ENCODE measurements at places on chromosomes 12 and 14. TPM values are rescaled to one million over a fixed set of nuclear protein-coding genes. Genes with fewer than 3 reads are reported as not detected.

- H3K4me3 ChIP-seq, result no peak overlapping the region
- no peak overlapping the region for H3K27ac ChIP-seq
- no peak for DNase-seq
- H3K4me1 ChIP-seq, result no peaks in the 10 kb centered on the region
- H3K27me3 ChIP-seq, result no peaks in the 10 kb centered on the region
Measured at GRCh38 chr12:76244300-76244699, 103.9 kb downstream of the BBS10 start.

DNA sequence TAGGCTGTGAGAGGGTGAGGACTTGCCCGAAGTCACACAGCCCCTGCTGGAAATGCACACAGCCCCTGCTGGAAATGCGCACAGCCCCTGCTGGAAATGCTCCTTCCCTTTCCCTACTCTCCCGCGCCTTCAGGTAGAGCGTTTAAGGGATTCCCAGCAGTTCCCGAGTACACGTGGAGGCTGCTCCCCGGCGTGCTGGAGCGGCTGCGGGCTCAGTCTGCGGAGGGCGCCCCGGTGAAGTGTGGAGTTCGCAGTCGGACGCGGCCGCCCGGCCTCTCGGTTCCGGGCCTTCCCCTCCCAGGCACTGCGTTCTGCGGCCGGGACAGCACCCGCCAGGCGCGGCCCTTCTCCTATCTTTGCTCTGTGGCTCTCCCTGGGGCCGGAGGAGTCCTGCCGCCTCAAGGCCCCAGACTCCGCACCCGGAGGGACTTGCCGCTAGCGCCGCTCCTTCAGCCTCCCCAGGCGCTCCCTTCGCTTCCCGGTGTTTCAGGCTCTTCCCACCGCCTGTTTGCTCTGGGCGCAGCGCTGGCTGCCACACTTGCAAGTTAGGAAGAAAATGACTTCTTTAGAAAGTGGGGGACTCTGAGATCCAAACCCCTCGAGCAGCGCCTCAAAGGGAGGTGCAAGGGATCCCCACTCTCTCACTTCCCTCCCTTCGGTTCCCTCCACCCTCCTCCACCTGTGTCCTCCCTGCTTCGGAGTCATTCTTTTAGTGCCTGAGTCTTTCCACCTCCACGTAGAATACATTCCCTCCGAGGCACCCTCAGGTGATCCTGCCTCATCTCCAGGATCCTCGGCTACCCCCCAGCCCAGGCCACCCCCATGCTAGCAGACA lies 8.3 kb upstream of the TBX5 start:
- H3K27me3 ChIP-seq, result peaks cover 63% of the 10 kb centered on the region
- H3K27ac ChIP-seq, result no peak overlapping the region
- H3K4me1 ChIP-seq, result no peaks in the 10 kb centered on the region
- no peak overlapping the region for H3K4me3 ChIP-seq

- H3K27me3 ChIP-seq, result peaks cover 16% of the 10 kb centered on the region
- no peak overlapping the region for H3K4me3 ChIP-seq
- H3K4me1 ChIP-seq, result no peaks in the 10 kb centered on the region
- H3K36me3 ChIP-seq, result no peaks in the 10 kb centered on the region
- DNase-seq, result no peak
- no peak overlapping the region for H3K27ac ChIP-seq
Measured at GRCh38 chr14:96072076-96072475, 32.9 kb downstream of the C14orf132 start.

DNA sequence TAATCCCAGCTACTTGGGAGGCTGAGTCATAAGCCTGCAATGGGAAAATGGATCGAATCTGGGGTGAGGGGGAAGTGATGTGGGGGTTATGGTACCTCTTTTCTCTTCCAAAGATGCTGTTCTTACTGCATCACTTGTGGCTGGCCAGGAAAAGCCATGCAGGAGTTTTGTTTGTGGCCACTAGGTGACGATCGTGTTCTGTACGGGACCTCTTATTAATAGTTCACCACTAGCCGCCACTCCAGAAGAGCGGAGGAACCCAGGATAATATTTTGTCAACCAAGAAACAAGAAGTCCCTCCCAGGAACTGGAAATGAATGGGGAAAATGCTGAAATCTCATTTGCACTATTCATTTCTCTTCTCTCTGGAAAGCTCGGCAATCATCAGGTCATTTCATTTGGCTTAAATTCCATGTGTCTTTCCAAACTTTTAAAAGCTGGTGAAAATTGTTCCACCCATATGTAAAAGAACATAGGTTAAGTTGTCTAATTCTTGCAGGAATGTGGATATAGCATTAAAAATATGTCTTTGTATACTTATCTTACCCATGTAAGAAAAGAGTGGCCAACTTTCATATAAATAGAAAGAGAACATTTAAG lies 8.9 kb downstream of the GPR65 start:
- H3K4me3 ChIP-seq, result no peak overlapping the region
- peak; percentile 69 for DNase-seq
- H3K27ac ChIP-seq, result no peak overlapping the region
- H3K36me3 ChIP-seq, result no peaks in the 10 kb centered on the region
- no peaks in the 10 kb centered on the region for H3K4me1 ChIP-seq
- H3K27me3 ChIP-seq, result peaks cover 46% of the 10 kb centered on the region

- H3K4me3 ChIP-seq, result no peak overlapping the region
- H3K36me3 ChIP-seq, result no peaks in the 10 kb centered on the region
- peaks cover 10% of the 10 kb centered on the region for H3K4me1 ChIP-seq
- no peaks in the 10 kb centered on the region for H3K27me3 ChIP-seq
- no peak overlapping the region for H3K27ac ChIP-seq
Measured at GRCh38 chr14:68113343-68113930, 293.9 kb downstream of the RAD51B start.

DNA sequence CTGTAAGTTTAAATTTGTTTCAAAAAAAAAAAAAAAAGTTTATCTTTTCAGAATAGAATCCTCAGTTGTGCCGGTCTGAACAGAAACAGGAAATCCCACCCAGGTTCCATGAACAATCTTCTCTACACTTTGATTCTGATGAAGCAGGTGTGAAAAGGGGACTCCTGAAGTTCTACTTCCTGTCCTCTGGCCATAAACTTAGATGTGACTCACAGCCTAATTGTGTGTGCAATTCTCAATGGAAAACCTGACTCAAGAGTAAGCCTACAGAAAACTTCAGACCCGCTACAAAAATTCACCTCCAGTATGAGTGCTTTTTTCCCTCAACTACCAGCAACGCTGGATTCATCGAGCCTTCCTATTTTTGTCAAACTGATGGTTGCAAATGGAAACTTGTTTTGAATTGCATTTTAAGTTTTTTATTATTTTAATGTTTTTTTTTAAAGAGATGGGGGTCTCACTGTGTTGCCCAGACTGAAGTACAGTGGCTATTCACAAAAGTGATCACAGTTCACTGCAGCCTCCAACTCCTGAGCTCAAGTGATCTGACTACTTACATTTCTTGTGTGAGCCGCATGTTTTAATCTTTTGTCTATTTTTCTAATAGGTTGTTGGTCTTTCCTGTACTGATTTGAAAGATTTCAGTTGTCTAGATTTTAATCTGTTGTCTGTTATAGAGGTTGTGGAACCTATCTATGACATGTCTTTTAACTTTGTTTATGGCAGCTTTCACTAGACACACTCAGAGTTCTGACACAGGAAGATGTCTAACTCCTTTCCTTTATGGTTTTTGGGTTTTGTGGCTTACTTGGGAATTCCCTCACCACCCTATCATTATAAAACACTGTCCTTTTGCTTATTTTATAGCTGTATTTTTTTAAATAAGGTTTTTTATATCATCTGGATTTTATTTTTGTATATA lies 37.6 kb downstream of the ATG14 start:
- no peak overlapping the region for H3K27ac ChIP-seq
- no peaks in the 10 kb centered on the region for H3K27me3 ChIP-seq
- no peaks in the 10 kb centered on the region for H3K4me1 ChIP-seq
- no peak overlapping the region for H3K4me3 ChIP-seq
- H3K36me3 ChIP-seq, result peaks cover 49% of the 10 kb centered on the region

DNA sequence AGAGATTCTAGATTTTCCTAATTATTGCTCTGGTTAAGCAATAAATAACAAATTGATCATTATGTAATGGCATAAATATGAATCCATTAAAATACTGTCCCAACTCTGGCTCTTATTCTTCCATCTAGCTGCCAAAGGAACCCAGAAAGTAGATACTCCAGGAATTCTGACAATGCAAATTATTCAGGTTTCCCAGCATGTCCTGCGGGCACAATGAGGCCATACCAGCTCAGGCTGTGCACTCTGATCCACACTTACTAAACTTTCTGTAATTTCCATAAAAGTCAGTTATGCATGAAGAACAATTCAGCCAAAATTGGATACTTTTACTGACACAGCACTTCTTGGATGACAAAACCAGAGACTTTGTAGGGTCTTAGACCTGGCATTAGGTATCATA lies 576.3 kb downstream of the KCNH5 start:
- peaks cover under 1% of the 10 kb centered on the region for H3K4me1 ChIP-seq
- no peak for DNase-seq
- no peak overlapping the region for H3K4me3 ChIP-seq
- no peaks in the 10 kb centered on the region for H3K36me3 ChIP-seq

DNA sequence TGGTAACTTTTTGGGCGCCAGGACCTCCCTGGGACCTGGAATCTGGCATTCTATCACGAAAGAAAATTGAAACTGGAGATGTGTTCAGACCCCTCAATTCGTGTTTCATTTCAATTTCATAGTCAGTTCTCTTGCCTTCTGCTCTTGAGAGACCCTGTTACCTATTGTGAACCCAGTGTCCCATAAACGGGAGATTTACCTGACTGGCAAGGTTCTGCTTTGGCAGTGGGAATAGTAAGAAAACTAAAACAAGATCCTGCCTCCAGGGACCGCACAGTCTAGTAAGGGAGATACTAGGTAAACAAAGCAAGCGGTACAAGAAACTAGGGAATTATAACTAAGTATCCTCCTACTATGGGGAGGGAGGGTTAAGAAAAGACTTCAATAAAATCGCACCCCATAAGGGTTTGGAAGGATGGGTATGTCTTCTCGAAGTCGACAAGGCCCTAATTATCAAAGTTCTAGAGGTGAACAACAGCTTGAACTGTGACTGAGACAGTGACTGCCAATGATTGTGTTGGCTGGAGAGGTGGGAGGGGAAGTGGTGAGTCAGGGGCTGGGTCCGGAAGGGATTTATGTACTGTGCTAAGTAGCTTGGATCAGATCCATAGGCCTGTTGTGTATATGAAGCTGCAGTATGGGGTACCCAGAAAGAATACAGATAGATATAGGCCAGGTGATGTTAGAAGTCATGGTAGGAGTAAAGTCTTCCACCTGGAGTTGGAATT lies 754 bp downstream of the ACSS3 start:
- H3K4me3 ChIP-seq, result no peak overlapping the region
- no peaks in the 10 kb centered on the region for H3K4me1 ChIP-seq
- DNase-seq, result peak; percentile 38
- H3K27ac ChIP-seq, result no peak overlapping the region
- H3K27me3 ChIP-seq, result peaks cover 22% of the 10 kb centered on the region

GRCh38 chr12:95083938-95084337 lies 10.5 kb upstream of the NR2C1 start:
- H3K27ac ChIP-seq, result no peak overlapping the region
- H3K4me3 ChIP-seq, result no peak overlapping the region

NDRG2 gene
- 0.81 TPM for total RNA-seq

DNA sequence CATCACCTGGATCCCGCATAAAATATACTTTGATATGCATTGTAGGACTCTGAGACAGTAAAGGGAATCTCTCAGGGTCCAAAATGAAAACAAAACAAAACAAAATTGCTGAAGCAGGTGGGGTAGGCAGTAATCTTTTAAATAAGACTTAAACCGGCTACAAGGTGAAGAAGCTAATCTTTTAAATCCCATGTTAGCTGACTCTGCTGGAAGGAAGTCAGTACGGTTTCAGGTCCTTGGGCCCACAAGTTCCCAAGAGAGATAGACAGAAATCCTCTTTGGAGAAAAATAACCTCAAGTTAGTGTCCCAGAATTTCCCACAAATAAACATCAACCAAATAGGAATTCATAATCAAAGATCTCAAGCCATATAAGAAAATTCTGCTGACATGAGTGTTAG lies 5.0 kb upstream of the EPS8 start:
- peaks cover 20% of the 10 kb centered on the region for H3K4me1 ChIP-seq
- H3K4me3 ChIP-seq, result no peak overlapping the region
- H3K36me3 ChIP-seq, result no peaks in the 10 kb centered on the region
- no peak for DNase-seq

DNA sequence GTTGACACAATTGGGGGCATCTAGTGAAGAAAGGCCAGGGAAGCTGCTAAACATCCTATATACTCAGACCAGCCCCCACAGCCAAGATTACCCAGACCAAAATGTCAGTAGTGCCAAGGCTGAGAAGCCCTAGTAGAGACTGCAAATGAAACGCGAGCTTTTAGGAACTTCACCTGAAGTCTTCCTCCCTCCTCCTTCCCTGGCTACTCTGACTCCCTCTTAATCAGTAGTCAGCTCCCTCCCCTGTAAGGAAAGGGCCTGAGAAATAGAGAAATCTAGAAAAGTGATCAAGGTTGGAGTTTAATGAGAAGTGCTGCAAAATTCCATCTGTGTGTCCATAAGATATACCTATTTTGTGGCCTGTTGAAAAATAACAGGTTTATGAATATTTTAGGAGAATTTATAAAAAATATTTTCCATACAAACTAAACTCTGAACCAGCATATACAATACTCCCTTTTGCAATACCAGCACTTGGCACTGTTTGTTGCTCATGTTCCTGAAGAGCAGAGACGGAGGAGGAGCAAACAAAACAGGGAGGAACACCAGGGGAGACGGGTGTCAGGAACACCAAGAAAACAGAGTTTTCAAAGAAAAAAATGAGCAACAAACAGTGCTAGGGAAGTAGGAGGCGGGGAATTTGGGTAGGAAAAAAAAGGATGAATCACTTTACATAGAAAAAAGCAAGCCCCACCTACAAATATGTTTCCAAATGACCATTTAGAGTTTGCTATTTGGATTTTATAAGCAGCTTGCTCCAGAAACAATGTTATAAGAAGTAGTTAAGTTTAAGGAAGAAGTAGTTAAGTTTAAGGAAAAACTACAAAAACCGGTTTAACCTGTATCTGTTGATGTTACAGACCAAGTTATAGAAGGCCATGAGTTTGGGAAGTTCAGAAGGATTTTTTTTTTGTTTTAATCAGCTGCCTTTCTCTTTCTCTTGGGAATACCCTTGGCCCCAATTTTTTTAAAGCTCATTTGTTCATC lies 282.1 kb upstream of the GRIP1 start:
- H3K27me3 ChIP-seq, result no peaks in the 10 kb centered on the region
- peak overlapping the region; percentile 5 for H3K4me3 ChIP-seq
- no peak overlapping the region for H3K27ac ChIP-seq
- H3K36me3 ChIP-seq, result no peaks in the 10 kb centered on the region
- peak; percentile 38 for DNase-seq
- H3K4me1 ChIP-seq, result peaks cover 25% of the 10 kb centered on the region
